ENCODE measurements at places on chromosomes 1 and 21.

DNA sequence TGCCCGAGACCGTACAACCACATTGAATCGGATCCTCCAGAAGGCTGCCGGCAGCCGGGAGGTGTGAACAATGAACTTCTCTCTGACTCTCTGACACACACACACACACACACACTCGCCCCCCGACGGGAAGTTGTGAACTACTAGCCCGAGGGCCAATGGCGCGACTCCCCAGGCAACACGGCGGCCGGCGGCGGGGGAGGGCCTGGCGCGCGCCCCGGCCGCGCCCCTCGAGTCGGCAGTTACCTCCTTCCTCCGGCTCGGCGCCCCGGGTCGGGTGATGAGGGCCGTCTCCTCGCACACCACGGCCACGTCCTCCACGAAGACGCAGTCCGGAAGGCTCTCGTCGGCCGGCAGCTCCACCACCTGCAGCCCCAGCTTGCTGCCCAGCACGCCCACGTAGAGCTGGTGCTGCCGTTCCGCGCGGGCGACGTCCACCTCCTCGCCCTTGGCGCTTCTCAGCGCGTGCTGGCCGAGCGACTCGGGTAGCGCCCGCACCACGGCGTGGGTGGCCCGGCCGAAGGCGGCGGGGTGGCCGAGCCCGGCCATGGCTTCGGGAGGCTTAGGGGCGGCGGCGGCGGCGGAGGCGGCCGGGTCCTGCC, 361 bp downstream of the DDAH1 start:
- peak; percentile 86 for DNase-seq

- DNase-seq = peak; percentile 74
These were observed 46.3 kb downstream of the IER5 start for GRCh38 chr1:181134543-181135436.

DNA sequence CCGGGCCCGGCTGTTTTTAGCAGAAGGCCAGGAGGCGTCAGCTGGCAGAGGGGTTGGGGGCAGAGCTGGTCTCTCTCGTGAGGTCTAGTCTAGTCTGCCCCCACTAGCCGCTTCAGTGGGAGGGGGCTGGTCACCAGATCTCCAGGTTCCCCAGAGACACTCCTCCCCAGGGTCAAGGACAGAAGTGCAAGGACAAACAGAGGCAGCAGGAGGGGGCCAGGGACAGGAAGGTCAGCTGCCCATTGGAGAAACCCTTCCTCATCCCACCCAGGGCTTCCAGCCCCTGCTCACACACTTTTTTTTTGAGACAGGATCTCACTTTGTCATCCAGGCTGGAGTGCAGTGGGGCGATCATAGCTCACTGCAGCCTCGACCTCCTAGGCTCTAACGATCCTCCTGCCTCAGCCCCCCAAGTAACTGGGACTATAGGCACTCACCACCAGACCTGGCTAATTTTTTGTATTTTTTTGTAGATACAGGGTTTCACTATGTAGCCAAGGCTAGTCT, 10.0 kb downstream of the FAM229A start:
- no peak for DNase-seq

- peak; percentile 21 for DNase-seq
These were observed 175.7 kb downstream of the HHIPL2 start for GRCh38 chr1:222372221-222372620.

DNA sequence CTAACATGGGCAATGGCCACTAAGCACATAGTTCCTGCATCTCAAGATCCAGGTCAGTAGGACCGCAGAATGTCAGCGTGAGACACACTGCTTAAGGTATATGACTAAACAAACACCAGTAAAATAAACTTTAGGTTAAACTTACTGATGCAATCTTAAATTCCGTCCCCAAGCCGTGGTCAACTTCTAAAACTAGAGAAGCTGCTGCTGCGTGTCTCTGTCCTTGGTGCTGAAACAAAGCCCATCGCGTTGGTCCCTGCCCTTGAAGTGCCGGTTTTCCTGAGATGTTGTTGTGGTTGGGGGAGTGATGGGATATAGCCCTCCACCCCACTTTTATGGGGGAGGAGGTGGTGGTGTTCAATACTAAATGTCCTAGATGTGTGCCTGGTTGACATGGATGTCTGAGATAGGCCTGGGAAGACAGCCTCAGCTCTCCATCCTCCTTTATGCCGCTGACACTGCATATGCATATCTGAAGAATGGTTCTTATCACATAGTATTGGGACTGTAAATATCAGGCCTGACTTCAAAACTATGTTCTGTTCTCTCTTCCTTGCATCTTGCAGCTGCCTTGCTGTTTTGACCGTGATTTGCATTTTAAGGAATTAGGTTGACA, 72.0 kb upstream of the KCNA3 start:
- peak; percentile 12 for DNase-seq
